Skeletal muscle cell (primary cell): ENCODE measurements at places on chromosomes 3 and 15.

DNA sequence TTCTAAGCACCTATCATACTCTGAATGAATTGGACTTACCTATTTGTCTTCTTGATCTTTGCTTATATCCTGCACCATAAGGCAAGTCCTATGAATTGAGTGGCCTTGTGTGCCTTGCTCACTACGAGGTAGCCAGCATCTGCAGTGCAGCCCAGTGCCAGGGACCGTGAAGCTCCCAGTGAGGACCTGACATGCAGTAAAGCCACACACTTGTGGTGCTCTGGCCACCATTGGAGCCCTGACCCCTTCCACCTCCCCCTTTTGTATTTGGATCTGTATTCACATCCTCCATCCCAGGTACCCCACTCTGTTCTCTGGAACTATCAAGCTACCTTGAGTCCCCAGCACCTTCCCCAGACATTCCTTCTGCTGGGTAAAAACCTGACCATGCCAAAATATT lies 52.1 kb downstream of the BSN start:
- DNase-seq: no peak

DNA sequence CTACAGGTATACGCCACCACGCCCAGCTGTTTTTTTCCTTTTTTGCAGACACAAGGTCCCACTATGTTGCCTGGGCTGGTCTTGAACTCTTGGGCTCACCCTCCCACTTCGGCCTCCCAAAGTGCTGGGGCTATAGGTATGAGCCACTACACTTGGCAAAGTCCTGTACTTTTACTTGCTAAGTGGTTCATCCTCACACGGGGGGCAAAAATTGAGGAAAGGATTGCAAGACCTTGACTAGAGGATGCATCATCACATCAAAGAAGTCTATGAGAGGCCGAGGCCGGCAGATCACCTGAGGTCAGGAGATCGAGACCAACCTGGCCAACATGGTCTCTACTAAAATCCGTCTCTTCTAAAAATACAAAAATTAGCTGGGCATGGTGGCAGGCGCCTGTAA lies 116.5 kb upstream of the FAM174B start:
- DNase-seq: no peak

- no peak for DNase-seq
Observed at GRCh38 chr3:152902141-152902669, 67.3 kb downstream of the P2RY1 start.

GRCh38 chr3:142897807-142898206 lies 8.9 kb upstream of the PCOLCE2 start:
- no peak for DNase-seq

DNA sequence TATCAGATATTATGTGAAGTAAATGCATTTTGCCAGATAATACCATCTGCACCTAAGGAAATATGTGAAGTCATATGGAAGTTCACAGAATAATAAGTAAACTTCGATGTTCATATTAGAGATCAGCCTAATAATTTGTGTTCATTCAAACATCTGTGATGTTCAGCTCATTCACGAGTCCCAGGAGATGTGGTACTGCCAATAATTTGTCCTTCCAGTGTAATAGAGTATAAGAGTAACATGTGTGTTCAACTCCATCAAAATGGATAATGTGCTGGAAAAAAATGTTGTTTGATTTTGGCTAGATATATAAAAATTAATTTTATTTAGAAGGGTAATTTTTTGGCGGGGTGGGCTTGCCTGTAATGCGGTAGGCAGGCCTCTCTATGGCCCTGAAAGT lies 75.4 kb upstream of the ARL6 start:
- DNase-seq: no peak

GRCh38 chr15:32991619-32992111 lies 202.8 kb downstream of the FMN1 start:
- DNase-seq: no peak

DNA sequence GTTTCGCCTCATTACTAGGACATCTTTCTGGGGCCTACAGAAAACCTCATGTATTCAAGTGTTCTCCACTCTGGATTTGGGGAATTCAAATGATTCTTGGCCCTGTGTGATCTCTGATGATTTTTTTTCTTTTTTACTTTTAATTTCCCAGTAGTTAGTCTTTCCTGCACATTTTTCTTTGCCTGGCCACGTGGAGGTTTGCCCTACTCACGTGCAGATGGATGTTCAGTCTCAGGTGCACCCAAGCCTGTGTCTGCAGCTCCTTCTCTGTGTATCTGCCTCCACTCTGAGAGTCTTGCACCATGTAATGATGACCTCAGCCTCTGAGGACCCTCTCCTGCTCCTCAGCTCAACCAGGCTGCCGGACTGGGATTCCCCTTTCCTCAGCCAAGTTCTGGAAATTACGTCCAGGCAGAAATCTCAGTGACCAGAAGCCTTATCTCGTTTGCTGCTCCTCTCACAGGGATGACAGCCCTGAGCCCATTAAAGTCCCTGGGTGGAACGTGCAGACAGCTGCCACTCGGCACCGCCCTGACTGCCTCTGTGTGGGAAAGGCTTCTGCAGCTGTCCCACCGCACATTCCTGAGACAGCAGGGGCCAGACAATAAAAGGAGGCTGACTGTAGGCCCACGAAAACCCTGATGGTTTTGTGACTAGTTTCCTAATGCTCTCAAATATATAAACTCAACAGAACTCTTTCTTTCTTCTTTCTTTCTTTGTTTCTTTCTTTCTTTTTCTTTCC lies 31.4 kb upstream of the GABRB3 start:
- DNase-seq: no peak

- DNase-seq: no peak
Observed at GRCh38 chr15:46858150-46858549, 859.2 kb upstream of the SEMA6D start.

DNA sequence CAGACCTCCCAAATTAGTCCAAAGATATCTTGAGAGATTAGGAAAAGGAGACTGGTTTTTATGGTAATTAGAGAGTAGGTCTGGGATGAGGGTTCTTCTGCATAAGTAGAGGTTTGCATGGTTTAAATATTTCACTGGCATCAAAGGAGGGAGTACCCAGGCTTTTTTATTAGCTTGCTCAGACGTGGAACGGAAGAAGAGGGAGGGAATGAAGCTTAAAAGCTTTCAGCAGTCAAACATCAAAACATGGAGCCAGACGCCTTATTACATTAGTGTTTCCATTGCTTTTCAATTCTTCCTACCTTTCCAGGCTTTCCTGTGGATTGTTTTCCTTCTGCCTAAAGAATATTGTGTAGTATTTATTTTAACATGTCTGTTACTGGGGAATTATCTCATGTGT lies 342.1 kb upstream of the SOX2 start:
- no peak for DNase-seq

- no peak for DNase-seq
Observed at GRCh38 chr3:70703305-70704102, 391.1 kb upstream of the MDFIC2 start.

GRCh38 chr15:98257290-98257689 lies 296.8 kb downstream of the ARRDC4 start:
- DNase-seq: no peak

DNA sequence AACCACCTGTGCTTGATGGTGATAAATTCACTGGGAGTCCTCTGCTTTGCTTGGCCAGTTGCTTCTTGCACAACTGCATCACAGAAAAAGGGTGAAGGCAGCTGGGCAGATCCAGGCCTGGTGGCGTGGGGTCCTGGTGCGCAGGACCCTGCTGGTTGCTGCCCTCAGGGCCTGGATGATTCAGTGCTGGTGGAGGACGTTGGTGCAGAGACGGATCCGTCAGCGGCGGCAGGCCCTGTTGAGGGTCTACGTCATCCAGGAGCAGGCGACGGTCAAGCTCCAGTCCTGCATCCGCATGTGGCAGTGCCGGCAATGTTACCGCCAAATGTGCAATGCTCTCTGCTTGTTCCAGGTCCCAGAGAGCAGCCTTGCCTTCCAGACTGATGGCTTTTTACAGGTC lies 31.1 kb upstream of the IQCF2 start:
- no peak for DNase-seq
